NCI-H526 treated with DMSO at 0.1 percent for 48 hours (cell line): ENCODE measurements at places on chromosomes 5 and 9.

DNA sequence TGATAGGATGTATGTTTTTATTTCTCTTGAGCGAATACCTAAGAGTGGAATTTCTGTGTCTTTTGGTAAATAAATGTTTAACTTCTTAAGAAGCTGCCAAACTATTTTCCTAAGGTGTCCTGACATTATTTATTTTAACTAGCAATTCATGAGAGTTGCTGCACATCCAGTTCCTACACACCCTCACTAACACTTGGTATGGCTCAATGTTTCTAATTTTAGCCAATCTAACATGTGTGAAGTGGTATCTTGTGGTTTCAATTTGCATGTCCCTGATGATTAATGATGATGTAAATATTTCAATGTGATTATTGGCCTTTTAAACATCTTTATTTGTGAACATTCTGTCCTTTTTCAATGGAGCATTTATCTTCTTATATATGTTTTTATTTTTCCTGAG lies 2095.5 kb upstream of the C9orf72 start:
- no peak for DNase-seq

DNA sequence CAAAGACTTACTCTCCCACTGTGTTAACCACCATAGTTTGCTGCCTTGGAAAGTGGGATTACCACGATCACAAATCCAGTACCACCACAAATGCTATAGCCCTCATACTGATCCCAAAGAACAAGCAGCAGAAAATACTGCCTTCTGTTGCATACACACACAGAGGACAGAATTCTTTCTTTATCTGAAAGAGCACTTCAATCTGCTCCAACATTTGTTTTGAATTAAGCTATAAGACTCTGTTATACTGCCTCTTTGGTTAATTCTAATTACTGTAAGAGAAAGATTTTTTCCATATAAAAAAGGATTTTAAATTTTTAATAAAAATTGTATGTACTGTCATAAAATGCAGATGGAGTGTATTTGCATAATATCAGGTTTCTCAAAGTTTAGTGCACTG lies 69.8 kb downstream of the YIPF5 start:
- DNase-seq = no peak

GRCh38 chr5:123088031-123088805 lies 823 bp upstream of the PRDM6 start:
- DNase-seq = no peak

DNA sequence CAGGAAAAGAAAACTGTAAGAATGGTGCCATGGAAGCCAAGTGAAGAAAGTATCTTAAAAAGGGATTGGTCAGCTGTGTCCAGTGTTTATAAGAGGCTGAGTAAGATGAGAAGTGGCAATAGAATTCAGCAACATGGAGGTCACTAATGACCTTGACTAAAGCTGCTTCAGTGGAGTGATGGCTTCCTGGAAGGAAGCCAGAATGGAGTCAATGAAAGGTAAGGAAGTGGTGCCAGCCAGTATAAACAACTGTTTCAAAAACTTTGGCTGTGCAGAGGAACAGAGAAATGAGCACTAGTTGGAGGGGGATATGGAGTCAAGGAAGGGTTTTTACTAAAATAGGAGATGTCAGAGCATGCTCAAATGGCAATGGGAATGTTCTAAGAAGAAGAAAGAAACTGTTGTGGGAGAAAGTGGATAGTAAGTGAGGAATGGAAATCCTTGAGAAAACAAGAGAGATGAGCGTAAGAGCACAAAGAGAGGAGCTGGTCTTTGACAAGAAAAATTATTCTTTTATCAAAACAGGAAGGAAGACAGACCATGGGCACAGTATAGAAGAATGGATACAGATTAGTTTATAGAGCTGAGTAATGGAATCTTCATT lies 11.1 kb upstream of the NRG2 start:
- no peak for DNase-seq

DNA sequence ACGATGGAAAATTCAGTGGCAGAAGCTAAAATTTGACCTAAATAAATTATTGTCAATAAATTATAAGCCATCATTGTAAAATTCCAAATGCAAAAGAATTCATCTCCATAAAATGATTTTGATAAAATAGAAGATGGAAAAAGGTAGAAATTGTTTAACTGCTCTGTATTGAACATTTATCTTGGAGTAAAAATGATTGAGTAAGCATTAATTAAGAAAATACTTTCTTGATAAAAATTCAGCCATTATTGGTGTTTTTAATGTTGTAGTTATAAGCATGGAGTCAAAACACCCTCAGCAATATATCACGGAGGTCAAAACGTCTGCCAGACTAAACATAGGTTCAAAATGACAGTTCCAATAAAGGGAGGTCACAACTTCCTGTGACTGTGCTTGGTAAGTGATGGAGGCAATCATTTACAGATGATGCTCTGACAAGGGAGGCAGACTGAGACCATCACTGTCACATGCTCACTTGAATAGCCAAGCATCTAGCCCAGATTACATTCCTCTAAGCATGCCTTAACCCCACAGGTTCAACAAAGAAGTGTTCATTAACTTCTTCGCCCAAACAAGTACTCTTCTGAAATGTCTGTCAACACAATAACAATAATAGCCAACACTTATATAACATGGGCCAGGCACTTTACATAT lies 69.5 kb downstream of the SH3TC2 start:
- no peak for DNase-seq

DNA sequence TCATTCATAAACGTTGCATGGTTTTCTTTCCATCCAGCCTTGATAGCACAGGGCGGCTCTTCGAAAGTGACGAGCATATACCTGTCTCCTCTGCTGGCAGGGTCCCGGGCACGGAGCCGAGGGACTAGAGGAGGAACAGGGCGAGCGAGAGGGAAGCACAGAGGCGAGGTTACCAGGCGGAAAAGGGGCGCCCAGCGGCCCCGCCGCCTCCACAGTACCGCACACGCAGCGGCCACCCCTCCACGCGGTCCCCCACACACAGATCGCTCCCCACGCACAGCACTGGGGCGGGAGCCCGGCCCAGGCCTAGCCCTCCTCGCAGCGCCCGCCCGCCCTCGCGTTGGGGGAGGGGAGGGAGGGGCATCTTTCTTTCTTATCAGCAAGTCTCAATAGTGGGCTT lies 296.6 kb upstream of the DAB2 start:
- no peak for DNase-seq

DNA sequence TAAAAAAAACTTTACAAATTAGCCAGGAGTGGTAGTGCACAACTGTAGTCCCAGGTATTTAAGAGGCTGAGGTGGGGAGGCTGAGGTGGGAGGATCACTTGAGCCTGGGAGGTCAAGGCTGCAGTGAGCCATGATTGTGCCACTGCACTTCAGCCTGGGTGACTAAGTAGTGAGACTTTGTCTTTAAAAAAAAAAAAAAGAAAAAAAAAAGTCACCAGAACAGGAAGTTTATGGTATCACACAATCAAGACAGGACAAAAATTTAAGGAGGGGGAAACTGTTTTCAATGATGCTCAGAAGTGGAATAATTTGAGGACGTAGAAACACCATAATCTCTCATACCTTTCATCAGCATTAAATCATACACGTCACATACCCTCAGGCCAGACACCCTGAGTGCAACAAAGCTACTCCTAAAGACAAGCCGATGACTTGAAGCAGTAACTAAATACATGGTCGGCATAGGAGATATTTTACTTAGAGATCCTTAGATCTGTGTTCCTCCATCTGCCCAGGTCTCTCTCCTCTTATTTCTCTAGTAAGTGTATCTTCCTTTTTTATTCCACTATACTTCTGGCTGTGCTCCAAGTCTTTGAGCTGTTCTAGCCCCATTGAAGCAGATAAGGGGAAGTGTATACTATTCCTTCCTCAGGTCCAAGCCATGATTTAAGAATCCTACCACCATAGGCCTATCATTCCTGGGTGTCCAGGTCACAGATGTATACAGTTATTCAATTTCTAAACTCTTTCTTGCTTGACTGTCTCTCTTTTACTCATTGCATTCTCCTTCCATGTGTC lies 91.3 kb upstream of the APC start:
- no peak for DNase-seq

DNA sequence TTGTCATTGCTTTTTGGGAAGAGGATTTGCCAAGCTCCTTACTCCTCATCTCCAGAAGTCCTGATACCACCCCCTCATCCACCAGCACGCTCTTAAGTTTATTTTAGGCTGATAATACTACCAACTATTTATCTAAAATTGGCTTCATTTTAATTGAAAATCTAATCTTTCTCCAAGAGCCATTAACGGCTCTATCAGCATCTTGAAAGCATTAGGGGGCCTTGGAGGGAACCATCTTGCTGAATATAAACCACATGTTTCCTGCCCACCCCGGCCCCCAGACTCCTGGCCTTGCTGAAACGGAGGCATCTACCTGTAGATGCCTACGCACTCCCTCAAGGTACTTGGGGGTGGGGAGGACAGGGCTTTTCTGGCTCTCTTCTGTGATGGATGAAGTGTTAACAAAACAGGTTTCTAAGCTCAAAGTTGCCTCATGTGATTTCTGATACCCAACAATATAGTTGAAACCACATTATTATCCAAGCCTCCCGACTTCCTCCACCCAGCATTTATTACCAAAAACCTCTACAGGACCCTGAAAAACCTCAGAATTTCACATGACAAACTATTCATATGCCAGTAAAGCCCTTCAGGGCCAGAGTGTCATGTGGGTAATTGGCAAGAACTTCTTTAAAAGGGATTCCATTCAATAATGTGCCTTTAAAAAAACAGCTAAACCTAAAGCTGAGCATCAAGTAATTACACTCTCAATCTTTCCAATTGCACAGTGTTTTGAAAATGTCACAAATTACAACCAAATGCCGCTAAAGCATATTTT lies 96.7 kb downstream of the SAXO1 start:
- DNase-seq = no peak

GRCh38 chr5:127079994-127080491 lies 6.7 kb upstream of the C5orf63 start:
- DNase-seq = no peak

GRCh38 chr9:88259001-88259400 lies 120.7 kb upstream of the SPATA31C2 start:
- no peak for DNase-seq

GRCh38 chr5:42600441-42600840 lies 156.2 kb upstream of the CCDC152 start:
- no peak for DNase-seq

DNA sequence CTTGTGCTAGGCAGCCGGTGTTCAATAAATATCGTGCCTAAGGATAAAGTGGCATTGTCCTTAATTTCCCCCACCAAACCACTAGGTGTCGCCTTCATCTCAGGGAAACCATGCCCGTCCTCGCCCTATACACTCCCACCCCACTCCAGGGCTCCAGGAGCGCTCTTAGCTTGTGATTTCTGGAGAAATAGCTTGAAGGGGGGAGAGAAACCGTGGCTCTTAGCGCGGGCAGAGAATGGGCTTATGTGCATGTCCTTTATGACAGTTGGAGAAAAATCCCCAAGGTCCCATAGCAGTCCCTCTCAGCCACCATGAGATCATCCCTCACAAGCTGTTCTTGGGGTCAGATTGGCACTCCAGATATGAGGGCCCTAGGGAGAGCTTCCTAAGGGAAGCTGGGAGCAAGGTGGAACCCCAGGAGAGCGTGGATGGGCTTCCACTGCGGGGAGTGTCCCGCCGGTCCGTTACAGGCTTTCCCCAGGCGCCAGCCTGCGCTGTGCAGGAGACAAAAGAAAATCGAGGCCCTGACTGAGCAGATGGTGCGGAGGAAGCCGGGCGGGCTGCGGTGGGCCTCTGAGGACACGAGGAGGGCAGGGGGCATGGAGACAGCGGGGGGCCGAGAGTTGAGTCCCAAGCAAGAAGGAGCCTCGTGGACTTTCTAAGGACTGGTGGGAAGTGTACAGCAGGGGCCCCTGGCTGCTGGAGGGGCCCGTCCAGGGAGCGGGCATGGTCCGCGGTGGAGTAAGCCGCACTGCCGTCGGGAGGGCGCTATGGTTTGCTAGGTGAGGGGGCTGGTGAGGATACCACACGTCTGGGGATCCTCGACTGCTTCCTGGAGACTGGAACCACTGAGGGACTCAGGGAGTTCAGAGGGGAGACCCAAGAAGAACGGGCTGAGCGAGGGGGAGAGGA lies 750 bp upstream of the NPR2 start:
- DNase-seq = peak; percentile 43

GRCh38 chr9:128765499-128765898 lies 6.2 kb downstream of the ZER1 start:
- DNase-seq = no peak

GRCh38 chr9:34126207-34127034 lies at the start of gene DCAF12:
TSS of gene DCAF12 (minus strand) at chr9:34126698. CDS start at chr9:34126431, 267 bp downstream.
- DNase-seq = peak; percentile 79

- DNase-seq = no peak
These were observed 41.3 kb downstream of the HABP4 start for GRCh38 chr9:96491079-96491879.

DNA sequence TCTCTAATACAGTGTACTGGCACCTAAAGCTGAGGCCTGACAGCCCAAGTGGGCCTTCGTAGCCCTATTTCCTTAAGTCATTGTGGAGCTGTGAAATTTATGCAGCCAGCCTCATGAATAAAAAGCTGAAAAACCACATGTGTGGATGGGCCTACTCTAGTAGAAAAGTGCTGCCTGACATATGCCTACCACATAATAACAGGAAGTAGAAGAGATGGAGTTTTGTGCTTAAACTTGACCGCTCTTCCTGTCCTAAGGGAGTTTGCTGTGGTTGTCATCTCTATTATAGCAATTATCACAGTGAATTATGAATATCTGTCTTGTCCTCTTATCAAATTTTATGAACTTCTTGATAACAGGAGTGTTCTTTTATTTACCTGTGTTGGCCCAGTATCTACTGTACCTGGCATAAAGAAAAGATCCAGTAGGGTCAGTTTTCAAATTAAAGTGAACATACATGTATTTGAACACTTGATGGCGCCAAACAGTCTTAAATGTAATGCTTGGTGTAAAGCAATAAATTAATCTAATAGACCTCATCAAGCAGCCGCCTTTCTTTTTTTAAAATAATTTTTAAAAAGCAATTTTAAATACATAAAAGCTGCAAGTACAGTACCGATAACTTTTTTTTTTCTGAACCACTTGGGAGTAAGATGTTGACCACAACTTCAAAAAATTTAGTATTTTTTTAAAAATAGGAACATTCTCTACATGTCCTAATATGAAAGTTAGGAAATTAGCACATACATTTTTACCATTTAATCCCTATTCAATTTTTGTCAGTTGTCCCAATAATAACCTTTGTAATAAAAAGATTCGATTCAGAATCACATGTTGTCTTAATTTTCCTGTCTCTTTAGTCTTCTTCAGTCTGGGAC lies 51.0 kb downstream of the FKTN start:
- DNase-seq = peak; percentile 34
